A549 treated with CpdA at 1 μM for 4 hours (cell line): ENCODE measurements at places on chromosomes 7 and 10. TPM values are rescaled to one million over a fixed set of nuclear protein-coding genes. Genes with fewer than 3 reads are reported as not detected.

The INA gene
- 22.8 to 32.7 TPM (median 26.1 TPM) in 5 replicates for total RNA-seq

The CUZD1 gene
- total RNA-seq: 1.1 to 1.9 TPM (median 1.4 TPM) in 5 replicates

The FRAT1 gene
- total RNA-seq: 0.93 to 2.1 TPM (median 1.9 TPM) in 5 replicates

The CTAGE15 gene
- total RNA-seq: not detected in 5 replicates

The C7orf25 gene
- total RNA-seq: 1.4 to 3.5 TPM (median 2.1 TPM) in 5 replicates

The PFKP gene
- 426 to 494 TPM (median 450 TPM) in 5 replicates for total RNA-seq

The ZNF394 gene
- total RNA-seq: 15.1 to 19.6 TPM (median 18.5 TPM) in 5 replicates

The SLC13A1 gene
- not detected in 5 replicates for total RNA-seq

The PDE1C gene
- total RNA-seq: 4.3 to 6.2 TPM (median 5.6 TPM) in 5 replicates

The HOXA9 gene
- total RNA-seq: 0.45 to 1.3 TPM (median 0.73 TPM) in 5 replicates

The DNTT gene
- total RNA-seq: not detected in 5 replicates

The C10orf53 gene
- not detected in 5 replicates for total RNA-seq

The VSTM4 gene
- 0.34 to 0.54 TPM (median 0.39 TPM) in 5 replicates for total RNA-seq

The MINDY4 gene
- total RNA-seq: 2.8 to 3.0 TPM (median 3.0 TPM) in 5 replicates

The MKI67 gene
- total RNA-seq: 58.1 to 90.6 TPM (median 69.0 TPM) in 5 replicates

The PTF1A gene
- total RNA-seq: not detected in 5 replicates

The ACTL6B gene
- total RNA-seq: not detected in 5 replicates

The ZSCAN21 gene
- 10.0 to 12.2 TPM (median 10.5 TPM) in 5 replicates for total RNA-seq

The GRM3 gene
- total RNA-seq: not detected in 5 replicates

The ZNF107 gene
- 2.3 to 3.9 TPM (median 2.6 TPM) in 5 replicates for total RNA-seq

The GNGT1 gene
- total RNA-seq: 0.11 TPM in 1 of 5 replicates, not detected in the others

The HOGA1 gene
- 0.81 to 2.0 TPM (median 1.3 TPM) in 5 replicates for total RNA-seq
